Endothelial cell (in vitro differentiated cells): ENCODE measurements at places on chromosomes 5 and 9.

GRCh38 chr5:147381555-147381954, 128.3 kb downstream of the DPYSL3 start:
- no peak for DNase-seq

DNA sequence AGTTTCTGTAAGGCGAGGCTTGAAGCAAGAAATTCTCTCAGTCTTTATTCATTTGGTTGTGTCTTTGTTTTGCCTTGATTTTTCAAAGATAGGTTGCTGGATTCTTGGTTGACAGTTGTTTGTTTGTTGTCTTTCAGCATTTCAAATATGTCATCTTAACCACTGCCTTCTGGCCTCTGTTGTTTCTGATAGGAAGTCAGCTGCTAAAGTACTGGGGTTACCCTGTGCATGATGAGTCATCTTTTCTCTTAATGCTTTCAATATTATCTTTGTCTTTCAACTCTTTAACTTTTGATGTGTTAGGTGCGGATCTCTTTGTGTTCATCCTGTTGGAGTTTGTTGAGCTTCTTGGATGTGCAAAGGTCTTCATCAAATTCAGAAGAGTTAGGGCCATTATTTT, 1571.3 kb downstream of the MAT2B start:
- DNase-seq, result no peak

GRCh38 chr9:20512636-20513035, 109.7 kb downstream of the MLLT3 start:
- DNase-seq, result no peak

- no peak for DNase-seq
Observed at GRCh38 chr9:118686959-118687358, 682.3 kb downstream of the BRINP1 start.

- no peak for DNase-seq
Observed at GRCh38 chr9:120592210-120592609, 12.2 kb upstream of the CDK5RAP2 start.

DNA sequence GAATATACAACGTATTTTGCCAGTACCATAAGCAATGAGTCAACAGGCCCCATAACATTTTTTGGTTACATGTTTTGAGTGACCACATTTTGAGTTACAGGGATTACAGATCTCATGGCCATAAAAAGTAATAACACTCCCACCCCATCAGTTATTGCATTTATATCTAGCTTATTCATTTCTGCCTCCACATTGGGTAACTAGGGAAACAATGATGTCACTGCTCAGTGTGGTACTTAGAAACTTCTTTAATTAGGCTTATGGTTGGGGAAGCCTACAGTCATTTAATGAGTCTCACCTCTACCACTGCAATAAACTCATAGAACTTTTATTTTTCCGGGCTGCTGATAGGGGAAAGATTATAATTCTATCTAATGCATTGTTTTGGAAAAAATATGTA, 39.9 kb upstream of the SMIM15 start:
- no peak for DNase-seq

DNA sequence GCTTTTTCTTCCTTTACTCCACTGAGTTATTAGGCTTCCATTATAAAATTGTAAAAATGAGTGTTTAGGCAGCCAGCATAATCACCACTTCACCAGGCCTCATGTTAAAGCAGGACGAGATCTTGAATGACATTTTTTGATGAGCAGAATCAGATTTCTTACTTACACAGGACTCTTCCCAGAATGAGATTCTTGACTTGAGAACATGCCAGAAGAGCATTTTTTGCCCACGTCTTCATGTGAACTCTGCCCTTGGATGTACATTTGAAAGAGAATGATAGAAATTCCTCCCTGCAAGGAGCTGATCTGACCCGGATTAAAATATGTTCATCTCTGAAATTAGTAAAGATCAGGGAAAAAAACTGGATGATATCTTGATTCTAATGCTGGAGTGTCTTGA, 212.1 kb upstream of the ADRA1B start:
- DNase-seq, result no peak

DNA sequence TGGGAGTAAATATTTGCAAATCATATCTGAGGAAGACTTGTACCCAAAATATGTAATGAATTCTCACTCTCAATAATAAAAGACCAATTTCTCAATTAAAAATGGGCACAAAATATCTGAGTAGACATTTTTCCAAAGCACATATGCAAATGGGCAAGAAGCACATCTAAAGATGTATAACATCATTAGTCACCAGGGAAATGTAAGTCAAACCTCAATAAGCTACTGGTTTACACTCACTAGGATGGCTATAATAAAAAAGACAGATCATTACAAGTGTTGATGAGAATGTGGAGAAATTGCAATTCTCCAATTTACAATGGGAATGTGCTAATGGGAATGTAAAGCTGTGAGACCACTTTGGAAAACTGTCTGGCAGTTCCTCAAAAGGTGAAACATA, 13.9 kb downstream of the PCSK5 start:
- DNase-seq, result no peak

- DNase-seq, result no peak
Observed at GRCh38 chr5:158288272-158288657, 429.3 kb upstream of the CLINT1 start.

DNA sequence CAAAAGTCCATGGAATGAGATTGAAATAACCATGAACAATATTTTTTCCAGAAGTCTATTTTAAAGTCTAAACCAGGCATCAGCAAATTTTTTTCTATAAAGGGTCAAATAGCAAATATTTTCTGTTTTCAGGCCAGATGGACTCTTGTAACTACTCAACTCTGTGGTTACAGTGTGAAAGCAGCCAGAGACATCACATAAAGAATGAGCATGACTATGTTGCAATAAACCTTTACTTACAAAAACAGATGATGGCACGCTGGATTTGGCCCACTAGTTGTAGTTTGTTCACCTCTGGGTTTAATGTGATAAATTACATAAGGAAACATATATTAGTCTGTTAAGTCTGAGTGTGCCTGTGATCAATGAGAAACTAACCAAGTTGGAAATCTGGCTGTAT, 319.2 kb downstream of the TRPM3 start:
- no peak for DNase-seq

DNA sequence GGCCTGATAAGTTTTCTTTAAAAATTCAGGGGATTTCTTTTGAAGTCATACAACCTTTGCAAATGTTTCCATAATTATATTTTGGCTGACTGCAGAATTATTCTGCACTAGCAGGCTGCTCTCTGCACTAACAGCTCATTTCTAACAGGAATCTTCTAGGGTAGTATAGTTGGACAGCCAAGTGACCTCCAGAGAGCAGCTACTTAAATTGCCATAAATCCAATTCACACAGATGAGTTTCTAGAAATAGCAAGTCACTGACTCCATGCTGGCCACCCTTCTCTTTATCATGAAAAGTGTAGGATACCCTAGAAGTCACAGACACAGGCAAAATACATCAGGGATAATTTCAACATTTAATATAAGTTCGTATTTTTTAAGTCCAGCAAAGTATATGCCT, 110.9 kb upstream of the TARS1 start:
- DNase-seq, result no peak
